ENCODE measurements at places on chromosomes 7 and 10.

GRCh38 chr7:68800316-68800715, 798.0 kb upstream of the AUTS2 start:
- DNase-seq, result no peak

DNA sequence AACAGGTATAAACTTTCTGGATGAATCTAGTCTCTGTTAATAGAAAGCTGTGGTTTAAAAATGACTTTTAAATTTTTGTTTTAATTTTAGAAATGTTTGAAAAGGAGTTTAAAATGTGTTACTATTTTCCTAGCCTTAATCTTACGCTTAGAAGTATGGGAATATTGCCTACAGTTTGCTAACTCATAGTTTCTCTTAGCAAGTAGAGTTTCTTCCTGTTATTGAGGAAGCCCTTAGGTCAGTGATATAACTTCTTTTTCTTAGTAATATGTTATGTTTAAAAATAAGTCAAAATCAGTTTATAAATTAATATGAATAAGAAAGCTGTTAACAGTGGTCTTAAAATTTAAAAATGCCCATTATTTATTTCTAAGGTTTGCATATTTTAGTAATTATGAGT, 3.1 kb downstream of the STARD3NL start:
- no peak for DNase-seq

- peak; percentile 87 for DNase-seq
Measured at GRCh38 chr10:128125944-128126764, at the start of gene MKI67. Gene MKI67, minus strand, starts transcription at chr10:128126423. Its CDS starts 756 bp downstream, at chr10:128125667.

DNA sequence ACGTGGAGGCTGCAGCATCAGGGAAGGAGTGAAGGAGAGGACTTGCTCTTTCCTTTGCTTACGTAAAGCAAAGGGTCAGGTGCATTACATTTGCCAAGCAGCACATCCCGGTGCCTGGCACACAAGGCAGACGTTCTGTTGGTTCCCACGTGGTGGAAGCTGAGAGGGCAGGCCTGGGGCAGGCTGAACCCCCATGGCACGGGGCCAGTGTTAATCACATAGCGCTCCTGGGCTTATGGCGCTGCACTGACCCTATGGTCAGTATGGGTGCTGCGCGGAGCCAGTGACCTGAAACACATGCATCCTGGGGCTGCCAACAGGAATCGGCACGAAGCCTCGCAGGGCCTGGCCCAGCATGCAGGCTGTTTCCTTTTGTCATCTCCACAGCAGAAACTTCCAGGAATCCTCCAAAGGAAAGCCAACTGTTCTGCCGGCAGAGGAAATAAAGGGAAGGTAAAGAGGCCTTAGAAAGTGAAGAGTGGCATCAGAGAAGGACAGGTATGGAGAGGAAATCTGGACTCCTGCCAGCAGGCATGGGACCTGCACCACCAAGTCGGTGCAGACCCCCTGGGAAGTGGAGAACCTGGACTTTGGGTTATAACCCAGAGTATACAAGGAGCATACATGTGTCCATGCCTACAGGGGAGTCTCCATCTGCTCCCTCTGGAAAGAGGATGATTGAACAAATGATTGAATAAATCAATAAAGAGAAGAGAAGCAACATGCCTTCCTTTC, 560.2 kb downstream of the TCERG1L start:
- DNase-seq, result no peak

DNA sequence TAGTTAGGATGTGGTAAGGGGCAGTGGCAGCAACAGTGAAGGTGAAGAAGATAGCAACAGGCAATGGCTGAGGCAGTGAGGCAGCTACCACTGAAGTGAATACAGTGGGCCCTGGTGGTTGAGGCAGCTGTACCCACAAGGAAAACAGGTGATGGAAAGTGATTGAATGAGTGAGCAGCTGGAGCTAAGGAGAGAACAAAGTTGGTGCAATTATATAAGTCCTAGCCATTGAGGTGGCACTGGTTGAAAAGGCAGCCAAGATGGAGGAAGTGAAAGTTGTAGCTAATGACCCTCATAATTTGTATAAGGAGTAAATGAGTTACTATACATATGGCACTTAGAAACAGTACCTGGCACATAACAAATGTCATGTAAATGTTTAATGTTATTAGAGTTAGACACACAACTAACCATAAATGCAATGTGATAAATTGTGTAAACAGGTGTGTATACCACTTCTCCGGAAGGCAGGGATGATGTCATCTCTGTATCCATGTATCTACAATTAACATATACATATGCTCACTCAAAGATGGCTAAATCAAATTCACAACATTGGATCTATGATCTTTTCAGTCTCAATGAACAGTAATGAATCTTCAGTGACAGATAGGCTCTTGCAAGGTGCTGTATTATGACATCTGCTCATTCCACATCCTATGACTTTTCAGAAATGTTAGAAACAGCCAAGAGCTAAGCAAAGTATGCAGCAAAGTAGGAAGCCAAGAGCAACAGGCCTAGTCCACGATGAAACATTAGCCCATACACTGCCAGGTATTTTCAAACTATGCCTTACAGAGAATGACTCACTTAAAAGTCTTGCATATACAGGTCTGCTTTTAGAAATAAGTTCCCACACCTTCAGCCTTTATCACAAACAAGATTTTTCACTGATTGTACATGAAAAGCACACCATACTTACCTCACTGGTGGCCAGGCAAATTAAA, 10.7 kb downstream of the XPNPEP1 start:
- DNase-seq, result no peak

DNA sequence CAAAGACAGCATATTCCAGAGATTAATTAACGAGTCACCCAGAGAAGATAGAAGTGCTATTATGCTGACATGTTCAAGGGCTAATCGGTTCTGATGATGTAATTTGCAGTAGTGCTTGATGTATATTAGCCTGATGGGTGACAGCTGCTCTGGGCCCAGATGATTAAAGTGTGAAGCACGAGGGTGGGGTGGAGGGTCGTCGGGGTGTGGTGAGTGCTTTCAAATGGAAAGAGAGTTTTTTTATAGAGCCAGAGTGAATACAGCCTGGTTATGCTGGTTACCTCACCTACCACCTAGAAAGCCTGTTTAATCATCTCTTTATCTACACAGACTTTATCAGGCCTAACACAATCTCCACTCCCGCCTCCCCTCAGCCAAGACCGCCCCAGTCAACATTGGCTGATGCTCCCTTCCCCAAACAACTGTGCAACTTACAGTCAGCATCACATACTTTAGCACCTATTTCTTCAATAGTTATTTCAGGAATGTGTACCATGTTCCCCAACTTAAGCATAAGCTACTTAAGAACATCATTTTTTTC, 11.5 kb upstream of the STN1 start:
- DNase-seq, result no peak

DNA sequence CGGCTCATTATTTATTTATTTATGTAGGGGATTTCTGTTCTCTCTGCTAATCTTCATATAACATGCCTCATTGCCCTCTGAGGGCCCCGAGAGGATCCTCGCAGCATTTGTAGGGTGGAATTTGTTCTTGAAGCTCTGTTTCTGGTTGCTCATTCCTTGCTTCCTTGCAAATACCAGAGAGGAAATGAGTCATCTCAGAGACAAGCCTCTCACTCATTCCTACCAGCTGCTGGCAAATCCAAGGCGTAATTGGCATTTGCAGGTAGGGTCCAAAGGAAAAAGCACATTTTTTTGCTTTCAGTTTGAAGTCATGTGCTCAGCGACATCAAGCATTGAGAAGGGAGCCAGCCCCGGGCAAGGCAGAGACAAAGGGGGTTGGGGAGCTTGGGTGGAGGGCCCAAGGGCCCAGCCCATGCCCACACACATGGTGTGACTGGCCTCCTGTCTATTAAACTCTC, 501.6 kb downstream of the GALNT17 start:
- DNase-seq, result no peak

GRCh38 chr10:88783724-88784123, 18.8 kb upstream of the LIPM start:
- DNase-seq, result no peak

- no peak for DNase-seq
Measured at GRCh38 chr7:74202841-74203556, 6.8 kb upstream of the LAT2 start.

- DNase-seq, result no peak
Measured at GRCh38 chr10:77571490-77571889, 66.1 kb downstream of the KCNMA1 start.

DNA sequence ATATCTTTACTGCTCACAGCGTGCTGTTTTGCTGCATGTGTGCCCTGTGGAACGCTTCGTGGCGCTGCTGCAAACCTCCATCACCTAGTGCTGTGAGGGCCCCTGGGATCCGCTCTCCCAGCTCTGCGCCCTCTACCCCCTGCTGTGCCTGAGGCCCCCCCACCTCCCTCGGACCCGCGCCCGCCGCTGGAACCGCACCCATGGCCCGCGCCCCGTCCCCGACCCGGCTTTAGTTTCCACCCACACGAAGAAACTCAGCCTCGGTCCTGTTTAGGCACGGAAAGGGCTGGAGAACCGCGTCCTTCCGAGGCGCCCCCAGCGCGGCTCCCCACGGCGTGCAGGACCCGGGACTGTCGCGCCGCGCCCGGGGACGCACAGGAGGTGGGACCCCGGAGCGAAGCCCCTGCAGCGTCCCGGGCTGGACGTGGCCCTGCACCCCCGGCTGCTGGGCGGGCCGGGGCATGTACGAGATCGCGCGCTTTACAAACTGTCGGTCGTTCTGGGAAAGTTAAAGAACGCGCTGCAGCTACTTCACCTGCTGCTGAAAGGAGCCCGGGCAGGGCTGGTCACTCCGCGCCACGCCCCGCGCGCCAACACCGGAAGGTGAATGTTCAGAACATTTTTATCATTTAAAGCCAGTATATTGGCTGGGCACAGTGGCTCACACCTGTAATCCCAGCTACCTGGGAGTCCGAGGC, 54.3 kb downstream of the BMS1 start:
- no peak for DNase-seq

GRCh38 chr10:48817141-48817540, 122.5 kb downstream of the LRRC18 start:
- DNase-seq, result no peak

GRCh38 chr10:6494936-6495592, 85.0 kb downstream of the PRKCQ start:
- DNase-seq, result peak; percentile 32

DNA sequence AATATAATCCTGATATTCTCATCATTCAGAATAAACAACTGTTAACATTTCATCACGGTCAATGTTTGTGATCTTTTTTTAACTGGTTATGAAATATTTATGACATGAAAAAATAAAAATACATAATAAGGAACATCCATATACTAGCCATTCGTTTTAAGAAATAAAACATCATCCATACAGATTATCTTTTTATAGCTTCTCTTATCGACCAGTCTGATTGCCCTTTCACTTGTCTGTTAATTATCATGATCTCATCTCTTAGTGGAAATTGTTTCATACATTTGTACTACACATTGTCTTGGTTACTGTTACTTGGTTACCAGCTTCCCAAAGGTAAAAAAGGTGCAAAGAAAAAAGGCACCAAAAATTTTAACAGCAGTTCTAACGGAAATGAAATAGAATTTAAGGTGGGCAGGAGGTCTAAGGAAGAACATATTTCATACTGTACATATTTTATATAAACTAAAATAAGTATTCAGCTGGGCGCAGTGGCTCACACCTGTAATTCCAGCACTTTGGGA, 8.4 kb downstream of the ARHGAP21 start:
- no peak for DNase-seq

DNA sequence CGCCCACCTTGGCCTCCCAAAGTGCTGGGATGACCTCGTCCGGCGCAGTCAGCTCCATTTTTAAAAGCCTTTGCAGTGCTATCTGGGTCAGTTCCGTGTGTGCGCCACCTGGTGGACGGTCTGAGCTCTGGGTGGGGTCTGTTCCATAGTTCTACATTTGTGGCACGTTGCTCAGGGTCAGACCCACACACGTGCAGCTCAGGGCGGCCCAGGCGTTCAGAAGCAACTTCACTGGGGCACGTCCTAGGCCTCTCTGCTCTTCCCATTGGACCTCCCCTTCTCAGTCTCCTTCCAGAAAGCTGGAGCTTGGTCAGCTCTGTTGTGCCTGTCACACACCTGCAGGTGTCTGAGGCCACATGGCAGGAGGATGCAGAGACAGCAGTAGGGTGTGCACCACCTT, 137.9 kb downstream of the DNAJB6 start:
- DNase-seq, result no peak

DNA sequence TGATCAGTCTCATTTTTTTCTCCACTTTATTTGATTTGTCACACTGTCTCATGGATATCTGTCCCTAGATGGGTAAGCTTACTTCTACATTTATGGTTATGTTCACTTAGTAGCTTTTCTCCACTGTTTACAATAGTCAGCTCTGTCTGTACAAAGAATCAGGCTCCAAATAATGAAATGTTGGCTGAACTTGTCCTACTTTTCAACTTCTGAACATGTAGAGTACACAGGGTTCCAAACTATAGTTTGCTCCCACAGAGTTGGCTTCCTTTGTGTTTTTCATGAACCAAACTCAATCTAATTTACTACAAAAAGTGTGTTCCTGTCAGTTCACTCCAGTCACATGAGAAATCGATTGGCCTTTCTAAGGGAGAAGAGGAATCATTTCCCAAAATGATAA, 175.0 kb downstream of the CCDC71L start:
- no peak for DNase-seq

- DNase-seq, result no peak
Measured at GRCh38 chr10:125201791-125202622, 41.6 kb upstream of the CTBP2 start.

DNA sequence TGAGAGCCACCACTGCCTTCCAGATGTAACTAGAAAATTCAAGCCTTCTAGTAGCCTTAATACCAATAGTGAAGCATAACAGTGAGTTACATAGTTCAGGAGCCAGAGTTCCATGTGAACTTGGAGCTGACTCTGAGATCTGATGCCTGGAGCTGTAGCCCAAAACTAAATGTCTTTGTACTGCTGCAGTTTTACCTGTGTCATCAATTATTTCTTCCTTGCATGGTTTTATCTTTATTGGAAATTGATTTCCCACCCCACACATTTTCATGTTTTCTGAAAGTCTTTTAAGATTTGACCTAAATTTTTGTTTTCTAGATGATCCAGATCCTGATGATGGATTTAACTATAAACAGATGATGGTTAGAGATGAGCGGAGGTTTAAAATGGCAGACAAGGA, 17.0 kb downstream of the OPN1SW start:
- no peak for DNase-seq

DNA sequence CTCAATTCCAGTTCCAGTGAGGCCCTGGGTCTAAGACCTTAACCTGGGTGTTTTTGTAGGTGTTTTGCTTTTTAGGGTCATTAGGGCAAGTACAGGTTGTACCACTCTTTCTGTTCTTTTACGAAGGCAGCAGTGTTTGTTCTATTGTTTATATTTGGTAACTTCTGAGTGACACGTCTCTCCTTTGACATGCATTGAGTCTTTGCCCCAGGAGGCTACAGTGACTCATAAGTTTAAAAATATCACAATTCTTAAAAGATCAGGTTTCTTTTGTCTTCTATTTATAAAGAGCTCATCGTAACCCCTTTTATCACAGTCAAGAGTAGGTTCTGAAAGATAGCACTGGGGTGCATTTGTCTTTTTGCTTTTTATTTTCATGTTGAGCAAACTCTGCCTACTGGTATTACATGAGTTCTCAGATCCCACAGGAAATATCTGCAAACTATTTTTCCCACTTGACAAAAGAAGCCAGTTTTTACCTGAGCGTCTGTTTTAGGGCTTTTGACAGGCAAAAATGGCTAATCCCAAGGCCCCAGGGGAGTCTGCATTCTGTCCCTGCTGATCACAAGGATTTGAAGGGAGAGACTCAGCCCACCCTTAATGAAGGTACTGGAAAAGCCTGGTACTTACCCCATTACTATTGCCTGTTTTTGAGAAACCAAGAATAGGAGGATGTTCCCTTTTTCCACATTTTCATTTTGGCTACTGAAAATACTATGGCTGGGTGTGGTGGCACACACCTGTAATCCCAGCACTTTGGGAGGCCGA, 7.9 kb downstream of the NUDT13 start:
- no peak for DNase-seq
